ENCODE measurements at places on chromosomes 13 and 19.

GRCh38 chr13:29931696-29932095 is 81.3 kb upstream of the UBL3 start:
- no peak for DNase-seq

DNA sequence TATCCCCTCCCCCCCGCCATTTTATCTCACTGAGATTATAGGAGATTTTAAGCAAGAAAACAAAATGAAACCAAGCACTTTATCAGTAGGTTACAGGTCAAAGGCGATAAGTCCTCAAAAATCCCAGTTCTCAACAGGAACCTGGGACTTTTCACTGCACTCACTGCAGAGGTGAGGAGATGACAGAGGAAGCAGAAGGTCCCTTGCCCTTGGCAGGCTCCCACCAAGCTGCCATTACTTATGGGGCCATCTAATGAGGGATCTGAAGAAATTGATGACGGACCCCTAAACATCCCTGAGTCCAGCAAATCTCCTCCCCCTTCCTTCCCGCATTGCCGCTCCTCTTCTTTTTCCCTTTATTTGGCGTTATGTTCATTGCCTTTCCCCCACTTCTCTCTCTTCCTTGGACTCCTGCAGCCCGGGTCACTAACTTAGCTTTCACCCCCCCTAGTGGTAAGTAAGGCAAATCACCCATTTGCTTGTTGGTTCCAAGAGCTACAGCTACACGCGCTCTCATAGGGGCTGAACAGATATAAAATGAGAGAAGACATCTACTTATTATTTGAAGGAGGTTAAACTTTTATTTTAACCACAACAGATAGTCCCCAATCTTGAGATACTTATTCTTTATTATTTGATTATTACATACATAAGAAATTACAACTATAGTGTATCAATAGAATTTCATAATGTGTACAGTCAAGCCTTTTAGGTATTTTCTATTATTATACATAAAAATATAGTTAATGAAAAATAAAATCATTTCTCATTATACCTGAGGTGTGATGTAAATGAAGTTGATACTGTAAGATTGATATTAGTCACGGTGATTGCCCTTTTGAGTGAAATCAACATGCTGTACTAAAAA is 52.0 kb upstream of the ARGLU1 start:
- no peak for DNase-seq

- no peak for DNase-seq
These were observed 743.8 kb upstream of the SLC10A2 start for GRCh38 chr13:103810026-103810425.

DNA sequence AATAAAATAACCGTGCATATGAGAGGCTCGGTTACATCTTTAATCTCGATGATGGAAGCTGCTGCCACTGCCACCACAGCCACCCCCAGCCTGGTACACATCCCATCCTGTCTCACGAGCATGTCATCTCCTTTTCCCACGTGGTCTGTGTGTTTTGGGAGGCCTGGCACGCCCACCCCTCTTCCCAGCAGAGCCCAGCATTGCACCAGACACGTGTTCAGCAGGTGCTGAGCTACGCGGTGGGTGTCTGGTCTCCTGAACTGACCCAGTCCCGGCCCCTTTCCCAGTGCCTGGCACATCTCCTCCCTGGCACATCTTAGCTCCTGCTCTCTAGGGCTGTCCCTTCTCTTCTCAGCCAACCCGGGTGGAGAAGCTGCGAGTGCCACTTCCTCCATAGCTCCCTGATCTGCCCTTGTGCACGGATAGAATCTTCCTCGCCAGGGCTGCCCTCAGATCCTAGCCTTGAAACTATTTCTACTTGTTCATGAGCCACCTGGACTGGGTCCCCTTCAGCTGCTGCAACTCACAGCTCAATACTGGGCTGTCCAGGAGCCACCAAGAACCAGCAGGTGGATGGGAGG is 36.8 kb upstream of the ZNF536 start:
- DNase-seq, result no peak

- peak; percentile 62 for DNase-seq
These were observed 9.4 kb downstream of the OCEL1 start for GRCh38 chr19:17235300-17235970.

DNA sequence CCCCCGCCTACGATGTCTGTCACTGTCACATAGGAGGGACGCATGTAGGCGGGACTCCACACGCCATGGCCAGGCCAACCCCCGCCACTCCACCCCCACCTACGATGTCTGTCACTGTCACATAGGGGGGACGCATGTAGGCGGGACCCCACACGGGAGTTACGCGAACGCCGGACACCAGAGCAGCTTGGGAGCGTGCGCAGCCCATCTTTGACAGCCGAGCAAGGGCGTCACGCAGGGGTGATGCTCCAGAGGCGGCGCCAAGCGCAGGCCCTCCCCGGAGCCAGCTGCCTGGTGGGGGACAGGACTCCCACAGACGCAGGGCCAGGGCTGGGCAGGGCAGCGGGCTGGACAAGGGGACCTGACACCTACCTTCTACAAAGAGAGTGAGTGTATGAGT is 20.0 kb downstream of the ZNF787 start:
- DNase-seq, result no peak

DNA sequence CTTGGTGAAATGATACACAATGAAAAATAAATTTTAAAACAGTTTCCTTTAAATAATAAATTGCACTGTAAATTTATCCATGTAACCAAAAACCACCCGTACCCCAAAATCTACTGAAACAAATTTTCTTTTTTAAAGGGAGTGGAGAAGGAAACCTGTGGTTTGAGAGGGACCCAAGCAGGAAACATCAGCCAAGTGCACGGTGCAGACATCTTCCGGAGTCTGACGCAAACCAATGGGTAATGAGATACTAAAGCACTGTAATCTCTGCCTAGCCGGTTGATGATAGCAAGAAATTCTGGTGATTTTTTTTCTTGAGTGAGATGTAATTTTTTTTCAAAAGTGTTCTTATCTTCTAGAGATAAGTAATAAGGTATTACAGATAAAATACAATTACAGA is 115.4 kb downstream of the ABCC4 start:
- no peak for DNase-seq

DNA sequence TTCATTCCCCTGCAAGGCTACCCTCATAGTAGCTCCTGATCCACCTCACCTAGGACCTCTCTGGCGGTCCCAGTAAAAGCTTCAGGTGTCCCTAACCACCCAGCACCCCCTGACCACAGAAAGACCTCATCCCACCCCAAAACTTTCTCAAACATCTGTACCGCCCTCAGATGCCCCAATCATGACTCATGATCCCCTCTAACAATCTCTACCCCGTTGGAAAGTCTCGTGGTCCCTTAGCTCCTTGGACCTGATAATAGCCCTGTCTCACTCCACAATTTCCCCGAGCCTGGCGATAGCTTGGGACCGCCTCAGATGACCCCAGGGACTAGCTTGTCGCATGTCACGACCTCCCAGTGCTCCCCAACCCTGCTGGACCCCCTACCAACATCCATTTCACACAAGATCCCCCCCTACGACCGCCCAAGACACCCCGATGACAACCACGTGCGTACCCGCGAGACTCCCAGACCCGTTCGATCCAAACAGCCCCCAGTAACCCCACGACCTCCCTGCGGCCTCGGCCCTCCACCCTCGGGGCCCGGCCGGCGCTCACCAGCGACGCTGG is 450 bp downstream of the NDUFA11 start:
- no peak for DNase-seq

DNA sequence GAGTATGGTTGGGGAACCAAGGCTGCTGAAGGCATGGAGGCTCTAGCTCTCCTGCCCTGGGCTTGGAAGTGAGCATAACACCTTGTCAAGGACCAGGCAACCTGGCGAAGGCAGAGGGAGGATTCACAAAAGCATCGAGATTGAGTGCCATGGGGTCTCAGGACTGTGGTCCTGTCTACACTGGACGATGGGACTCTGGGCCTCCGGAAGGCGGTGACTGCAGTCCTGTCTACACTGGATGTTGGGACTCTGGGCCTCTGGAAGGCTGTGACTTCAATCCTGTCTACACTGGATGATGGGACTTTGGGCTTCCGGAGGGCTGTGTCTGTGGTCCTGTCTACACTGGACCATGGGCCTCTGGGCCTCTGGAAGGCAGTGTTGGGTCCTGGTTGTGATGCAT is 290.4 kb downstream of the TEX29 start:
- no peak for DNase-seq

DNA sequence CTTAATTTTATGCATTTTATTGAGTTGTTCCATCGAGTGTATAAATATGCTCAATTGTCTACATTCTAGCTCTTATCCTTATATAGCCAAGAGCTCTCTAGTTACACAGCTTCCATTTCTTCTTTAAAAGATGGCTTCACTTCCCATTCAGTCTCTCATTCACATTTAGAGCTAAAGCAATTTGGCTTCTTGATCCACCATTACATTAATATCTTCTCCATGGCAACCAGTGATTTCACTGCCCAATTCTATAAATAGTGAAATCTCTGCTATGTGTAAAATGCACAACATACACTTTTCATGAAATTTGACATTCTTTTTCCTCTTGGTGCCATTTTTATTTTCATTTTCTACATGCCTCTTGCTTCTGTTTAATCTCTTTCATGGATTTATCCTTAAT is 696.9 kb upstream of the ATXN8OS start:
- no peak for DNase-seq

DNA sequence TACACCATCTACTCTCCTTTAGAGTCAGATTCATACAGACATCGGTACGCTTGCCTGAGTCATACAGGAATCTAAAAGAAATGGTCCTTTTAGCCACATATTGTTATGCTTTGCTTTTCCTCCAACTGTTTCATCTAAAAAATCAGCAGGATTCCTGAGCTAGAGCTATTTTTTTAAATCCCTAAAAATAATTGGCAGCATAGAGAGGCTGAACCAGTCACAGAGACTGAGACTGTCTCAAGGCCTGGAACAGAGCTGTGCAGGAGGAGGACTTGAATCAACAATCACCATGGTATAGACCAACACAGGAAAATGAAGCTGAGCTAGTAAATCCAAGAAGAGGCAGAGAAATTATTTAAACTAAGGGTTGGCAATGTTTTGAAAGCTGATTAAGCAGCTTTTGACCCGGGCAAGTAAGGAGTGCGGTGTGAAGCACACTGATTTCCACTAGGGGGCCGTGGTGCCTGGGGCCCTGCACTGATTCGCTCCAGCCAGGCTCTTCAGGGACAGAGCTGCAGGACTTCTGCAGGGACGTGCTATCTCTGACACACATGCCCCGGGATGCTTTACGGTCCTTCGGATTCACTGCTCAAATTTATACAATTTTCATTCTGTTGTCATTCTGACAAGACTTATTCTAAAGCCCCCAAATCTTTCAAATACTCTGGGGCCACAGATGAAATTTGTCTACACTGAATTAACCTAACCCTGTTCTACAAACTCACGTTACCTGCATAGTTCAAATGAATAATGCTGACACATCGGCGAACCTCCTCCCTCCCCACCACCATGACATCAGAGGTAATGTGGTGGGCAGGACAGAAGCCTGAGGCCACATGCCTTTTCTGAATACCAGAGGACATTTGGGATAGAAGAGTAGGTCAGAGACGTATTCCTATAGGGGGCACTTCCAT is 87.6 kb upstream of the SLC15A1 start:
- DNase-seq, result peak; percentile 20

- DNase-seq, result no peak
These were observed 241.2 kb downstream of the ABCC4 start for GRCh38 chr13:95060014-95060519.

GRCh38 chr13:47898080-47898479 is 103.0 kb downstream of the SUCLA2 start:
- DNase-seq, result no peak

GRCh38 chr19:2902590-2903218 is 2.0 kb downstream of the ZNF57 start:
- DNase-seq, result no peak

DNA sequence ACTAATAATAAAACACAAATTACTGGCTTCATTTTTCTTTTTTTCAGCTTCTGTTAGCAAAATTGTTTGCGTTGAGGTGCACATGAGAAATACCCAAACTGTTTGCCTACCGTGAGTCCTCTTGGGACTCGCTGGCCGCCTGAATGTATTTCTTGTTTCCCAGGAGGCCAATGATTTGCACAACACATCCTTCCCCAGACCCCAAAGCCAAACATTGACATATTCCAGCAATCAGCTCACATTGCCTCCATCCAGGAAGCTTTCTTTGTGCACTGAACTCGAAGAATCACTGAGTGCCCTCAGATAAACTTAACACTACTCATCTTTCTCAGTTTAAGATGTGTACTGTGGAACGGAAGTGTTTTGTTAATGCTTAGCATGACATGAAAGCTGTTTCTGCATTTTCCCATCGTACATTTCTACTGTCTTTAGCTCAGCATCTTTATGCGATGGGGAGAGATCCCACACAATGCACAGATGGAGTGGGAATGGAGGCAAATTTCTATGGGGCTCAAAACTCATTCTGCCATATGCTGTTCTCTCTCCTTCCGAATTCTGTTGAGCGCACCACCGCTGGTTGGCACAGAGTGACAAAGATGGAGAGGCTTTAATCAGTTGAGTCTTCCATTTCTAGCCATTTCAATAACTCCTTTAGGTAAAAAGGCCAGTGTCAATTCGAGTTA is 399.5 kb downstream of the RFC3 start:
- DNase-seq, result no peak

DNA sequence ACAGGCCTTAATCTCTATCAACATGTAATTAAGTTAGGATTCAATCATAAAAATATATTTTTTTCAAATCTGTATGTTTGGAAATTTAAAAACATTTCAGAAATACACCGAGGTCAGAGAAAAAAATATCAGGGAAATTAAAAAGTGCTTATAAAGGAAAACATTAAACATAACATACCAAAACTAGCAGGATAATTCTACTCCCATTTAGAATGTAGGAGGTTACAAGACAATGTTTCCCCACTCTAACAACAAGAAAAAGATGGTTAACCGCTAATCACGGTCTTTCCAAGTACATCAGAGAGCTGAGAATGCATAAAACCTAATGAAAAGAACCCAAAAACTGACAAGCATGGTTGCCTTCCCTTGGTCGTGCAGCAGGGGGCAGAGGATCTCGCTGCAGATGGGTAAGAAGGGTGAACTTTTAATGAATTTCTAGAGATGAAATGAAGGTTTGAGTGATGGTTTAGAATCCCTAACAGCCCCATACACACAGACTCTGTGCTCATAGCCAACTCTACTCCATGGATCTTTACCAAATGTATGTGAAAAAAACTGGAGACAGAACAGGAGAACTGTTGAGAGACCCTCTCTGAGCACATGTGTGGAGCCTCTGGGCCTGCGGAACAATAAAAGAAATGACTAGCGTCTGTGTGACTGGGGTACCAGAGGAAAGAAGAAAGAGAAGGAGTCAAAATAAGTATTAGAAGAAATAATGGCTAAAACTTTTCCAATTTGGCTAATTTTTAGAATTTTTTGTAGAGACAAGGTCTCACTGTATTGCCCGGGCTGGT is 51.3 kb upstream of the LSM14A start:
- DNase-seq, result peak; percentile 30

Measured in stimulated activated CD8-positive, alpha-beta memory T cell treated with anti-CD3 and anti-CD28 coated beads, Interleukin-2, amount 100 ng/mL, for 48 hours (primary cell).